HuH-7 (cell line): ENCODE measurements at places on chromosomes 1 and 21.
A peak's percentile ranks its signal among the peaks of the same experiment; 100 is the strongest.

GRCh38 chr1:17789926-17790325 is 34.8 kb downstream of the ACTL8 start:
- no peak for DNase-seq

DNA sequence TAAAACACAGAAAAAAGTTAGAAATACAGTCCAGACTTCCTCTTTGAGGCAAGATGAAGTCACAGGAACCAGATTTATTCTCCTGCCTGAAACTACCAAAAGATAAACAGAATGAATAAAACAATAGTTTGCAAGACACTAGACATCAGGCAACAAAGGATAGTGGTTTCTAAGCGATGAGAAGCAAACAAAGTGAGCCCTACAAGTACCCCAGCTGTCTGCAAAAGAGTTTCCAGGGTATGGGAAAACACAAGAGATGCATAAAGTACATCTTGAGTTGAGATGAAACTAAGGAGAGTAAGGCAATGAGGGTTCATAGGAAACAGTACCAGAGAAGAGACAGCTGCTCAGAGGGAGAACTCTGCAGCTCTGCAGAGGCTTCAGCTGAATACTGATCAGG is 83.3 kb upstream of the COL24A1 start:
- no peak for DNase-seq

DNA sequence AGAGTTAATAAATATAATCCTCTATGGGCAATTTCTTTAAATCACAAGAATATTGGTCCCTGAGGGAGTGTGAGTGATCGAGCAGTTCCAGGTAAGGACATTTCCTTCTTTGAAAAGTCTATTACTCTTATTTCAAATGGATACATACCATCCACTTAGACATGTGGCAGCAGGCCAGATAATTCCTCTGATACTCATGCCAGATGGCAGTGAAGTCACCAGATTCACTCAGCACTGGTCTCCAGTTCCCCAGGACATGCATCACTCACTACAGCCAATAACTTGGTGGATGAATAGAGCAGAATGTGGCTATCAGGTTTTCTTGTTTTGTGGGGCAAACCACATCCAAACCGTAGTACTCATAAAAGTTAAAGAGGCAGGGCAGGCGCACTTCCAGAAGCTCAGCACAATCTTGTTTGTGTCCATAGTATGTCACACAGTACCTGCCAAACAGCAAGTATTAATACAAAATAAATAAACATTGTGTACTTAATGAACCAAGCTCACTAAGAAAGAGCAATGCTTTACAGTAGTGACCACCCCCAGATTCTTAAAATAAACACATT is 74.2 kb upstream of the CD53 start:
- no peak for DNase-seq

DNA sequence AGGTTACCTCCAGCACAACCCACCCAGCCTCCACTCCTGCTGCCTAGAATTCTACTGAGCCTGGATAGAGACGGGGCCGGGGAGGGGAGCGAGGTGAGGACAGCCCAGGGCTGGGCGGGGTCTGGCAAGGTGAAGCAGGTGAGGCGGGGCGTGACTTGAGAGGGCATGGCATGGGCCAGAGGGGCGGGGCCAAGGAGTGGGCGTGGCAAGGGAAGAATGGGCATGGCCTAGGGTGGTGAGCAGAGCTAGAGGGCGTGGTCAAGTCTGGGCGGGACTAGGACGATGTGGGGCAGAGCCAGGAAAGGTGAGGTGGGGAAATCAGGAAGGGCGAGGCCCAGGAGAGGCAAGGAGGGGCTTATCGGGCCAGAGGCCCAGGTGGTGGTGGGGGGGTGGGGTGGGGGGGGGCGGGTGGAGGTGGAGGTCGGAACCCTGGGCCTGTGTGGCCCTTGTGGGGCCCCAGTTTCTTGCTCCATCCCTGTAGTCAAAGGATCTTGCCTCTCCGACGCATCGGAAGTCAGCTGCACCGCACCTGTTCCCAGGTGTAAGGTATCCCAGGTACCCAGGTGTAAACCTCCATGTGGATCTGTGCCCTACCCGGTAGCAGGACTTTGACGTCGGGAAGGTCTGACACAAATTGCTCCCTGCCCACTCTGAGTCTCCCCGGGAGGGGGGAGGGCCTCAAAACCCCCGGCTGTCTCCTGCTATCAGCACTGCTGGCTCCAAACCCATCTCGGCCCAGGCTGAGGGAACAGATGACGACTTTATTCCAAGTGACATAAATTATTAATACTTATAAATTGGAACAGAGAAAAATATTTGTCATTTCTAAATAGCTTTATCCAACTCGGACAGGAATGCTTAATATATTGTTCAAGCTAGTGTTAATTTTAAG is 32.9 kb upstream of the UTS2 start:
- no peak for DNase-seq

DNA sequence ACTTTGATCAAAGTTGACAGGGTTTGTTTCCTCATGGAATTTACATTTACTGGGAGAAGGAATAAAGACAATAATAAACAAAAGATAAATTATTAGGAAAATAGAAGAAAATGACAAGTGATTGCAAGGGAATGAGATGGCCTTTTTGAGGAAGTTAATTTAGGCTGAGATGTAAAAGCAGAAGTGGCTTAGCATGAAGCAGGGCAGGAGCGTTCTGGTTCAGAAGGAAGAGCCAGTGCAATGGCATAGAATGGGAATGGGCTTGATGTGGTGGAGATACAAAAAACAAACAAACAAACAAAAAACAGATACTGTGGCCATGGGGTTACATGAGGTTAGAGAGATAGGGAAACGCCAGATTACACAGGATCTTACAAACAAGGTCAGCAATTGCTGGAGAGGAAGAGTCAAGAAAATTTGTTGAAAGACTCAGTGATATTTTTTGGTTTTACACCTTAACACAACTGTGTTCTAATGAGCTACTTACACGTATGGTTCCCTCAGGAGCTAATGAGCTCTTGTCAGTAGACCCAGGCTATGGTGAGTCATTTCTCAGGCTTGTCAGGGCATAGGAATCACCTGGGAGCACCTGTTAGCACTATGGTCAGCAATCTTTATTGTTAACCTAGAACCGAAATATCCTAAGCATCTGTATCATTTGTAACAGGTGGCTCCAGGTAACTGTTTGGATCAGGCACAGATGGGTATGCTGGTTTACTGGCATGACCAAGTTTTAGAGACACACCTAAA is 8.7 kb upstream of the CADM3 start:
- no peak for DNase-seq

GRCh38 chr1:233695901-233696300 is 82.0 kb downstream of the KCNK1 start:
- no peak for DNase-seq

DNA sequence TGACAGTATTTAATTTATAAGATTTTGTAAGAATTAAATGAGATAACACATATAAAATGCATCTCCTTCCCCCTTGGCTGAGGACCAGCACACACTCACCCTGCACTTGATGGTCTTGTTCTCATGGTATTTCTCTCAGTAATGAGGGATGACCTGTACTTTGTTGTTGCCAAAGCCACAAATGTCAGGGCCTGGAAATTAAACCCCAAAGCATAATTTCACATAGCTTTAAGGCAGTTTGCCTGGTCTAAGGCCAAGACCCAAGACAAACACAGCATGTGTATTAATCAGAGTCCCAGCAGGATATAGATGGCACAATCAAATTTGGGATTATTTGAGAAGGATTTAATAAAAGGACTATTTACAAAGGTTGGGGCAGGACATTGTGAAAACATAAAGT is 48.6 kb upstream of the EPS15 start:
- DNase-seq = no peak

GRCh38 chr21:41761211-41761933 is 5.5 kb downstream of the RIPK4 start:
- no peak for DNase-seq

DNA sequence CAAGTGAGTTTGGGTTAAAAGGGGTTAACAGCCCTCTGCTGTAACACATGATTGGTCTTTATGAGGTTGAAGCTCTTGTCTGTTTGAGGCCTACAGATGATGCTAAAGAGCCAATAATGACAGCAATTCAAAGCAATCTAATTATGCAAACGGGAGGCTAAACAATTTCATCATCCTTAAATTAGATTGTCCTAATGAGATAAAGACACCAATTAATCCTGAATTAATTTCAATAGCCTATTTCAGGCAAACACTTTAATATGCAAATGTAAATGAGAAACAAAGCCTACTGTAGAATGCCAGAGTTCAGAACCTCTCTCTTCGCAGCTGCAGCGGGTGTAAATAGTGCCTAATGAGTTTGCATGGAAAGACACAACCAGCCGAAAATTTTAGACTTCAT is 504.7 kb upstream of the PBX1 start:
- DNase-seq = no peak

- DNase-seq = no peak
These were observed 1290.7 kb upstream of the ADGRL2 start for GRCh38 chr1:80509965-80510522.

GRCh38 chr1:151594143-151594625 is 17.7 kb upstream of the SNX27 start:
- DNase-seq = peak; percentile 79

GRCh38 chr1:106780806-106781569 is 275.5 kb upstream of the PRMT6 start:
- DNase-seq = no peak

GRCh38 chr1:85654066-85654782 is 54.0 kb downstream of the ZNHIT6 start:
- no peak for DNase-seq

DNA sequence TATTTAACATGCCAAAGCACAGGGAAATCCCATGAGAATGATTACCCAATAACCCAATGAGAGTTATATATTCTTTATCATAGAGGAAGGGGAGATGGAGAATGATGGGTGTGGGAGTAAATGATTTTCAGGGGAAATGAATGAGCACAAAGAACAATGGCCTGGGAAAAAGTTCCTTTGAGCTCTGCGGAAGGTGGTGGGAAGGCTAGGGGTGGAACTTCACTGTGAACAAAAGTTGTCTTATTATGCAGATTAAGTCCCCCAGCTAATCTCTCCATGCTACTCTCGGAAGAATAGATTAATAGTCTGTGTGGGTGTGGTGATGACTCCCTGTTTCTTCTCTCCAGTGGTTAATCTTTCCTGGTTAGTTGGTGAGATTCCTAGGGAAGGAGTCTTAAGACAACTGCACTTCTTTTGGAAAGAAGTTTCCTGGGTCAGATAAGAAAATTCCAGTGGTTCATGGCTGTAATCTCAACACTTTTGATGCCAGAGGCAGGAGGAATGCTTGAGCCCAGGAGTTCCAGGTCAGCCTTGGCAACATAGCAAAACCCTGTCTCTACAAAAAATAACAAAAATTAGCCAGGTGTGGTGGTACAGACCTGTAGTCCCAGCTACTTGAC is 71.6 kb downstream of the DNTTIP2 start:
- no peak for DNase-seq

DNA sequence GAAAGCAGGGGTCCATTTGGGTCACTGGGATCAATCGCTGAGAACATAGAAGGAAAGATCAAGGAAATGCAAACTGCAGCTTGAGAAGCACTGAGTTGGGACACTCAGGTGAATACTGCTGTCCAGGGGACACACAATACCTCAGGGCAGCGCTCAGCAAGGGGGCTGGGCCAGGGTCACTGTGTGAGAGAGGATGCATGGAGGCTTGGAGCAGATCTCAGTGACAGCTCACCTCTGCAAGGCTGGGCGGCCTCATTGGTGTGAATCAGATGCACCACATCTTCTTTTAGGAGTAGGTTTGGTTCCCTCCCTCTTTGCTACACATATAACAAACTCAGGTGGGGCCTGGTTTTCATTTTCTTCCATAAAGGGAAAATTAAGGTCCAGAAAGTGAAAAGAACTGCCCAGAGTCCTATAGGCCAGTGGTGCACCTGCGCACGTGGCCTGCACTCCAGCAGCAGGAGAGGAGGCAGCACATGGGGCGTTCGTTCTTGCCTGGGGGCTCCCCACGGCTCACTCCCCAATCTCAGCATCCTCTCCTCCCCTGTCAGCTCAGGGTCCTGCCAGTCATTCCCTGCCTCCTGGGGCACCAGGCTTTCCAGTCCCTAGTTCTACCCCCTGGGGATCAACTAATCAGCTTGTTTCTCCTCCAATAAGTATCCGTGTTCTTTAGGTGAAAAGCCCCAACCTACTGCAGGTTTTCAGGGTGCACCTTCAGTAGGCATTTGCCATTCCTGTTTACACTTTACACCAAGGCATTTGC is 1.5 kb downstream of the A3GALT2 start:
- DNase-seq = no peak

DNA sequence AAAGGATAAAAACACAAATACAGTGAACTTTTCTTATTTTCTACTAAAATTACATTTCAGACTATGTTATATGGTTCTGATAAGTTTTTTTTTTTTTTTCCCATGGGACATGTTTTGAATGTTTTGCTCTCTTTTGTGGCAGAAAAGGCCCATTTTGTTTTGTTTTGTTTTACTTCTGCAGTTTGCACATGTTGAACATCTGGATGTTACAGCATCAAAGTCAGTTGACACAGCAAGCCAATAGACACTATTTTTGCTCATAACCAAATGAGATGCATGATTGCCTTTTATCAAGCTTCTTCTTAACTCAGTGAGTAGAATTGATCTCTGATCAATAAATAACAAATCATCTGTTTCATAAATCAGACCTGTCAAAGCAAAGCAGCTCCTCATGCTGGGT is 904.2 kb downstream of the ADGRL2 start:
- no peak for DNase-seq

DNA sequence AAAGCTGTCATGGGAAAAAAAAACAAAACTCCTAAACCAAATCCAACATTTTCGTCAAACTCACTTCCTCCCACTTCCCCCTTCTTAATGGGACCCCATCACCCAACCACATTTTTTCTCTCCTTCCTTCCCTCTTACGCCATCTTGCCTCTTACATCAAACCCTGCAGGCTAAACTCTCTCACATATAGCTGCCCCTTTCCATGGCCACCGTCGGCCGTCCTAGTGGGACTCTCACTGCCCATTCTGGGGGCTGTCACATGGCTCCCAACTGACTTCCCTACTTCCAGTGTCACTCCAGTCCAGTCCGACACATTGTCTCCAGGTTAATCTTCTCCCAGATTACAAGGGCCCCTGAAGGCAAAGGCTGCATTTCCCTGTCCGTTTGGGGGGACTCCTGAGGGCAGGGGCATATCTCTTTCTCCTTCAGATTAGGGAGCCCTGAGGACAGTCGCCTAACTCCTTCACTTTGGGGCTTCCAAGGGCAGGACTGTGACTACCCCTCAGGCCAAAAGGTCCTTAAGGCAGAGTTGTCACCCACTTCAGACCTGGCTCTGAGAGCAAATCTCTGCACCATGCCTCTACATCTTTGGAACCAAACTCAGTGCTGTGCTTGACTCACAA is 658 bp downstream of the UBXN11 start:
- DNase-seq = no peak

- no peak for DNase-seq
These were observed 3.0 kb downstream of the APP start for GRCh38 chr21:26167593-26167992.

- DNase-seq = no peak
These were observed 9.4 kb downstream of the MINDY1 start for GRCh38 chr1:150997126-150997872.

DNA sequence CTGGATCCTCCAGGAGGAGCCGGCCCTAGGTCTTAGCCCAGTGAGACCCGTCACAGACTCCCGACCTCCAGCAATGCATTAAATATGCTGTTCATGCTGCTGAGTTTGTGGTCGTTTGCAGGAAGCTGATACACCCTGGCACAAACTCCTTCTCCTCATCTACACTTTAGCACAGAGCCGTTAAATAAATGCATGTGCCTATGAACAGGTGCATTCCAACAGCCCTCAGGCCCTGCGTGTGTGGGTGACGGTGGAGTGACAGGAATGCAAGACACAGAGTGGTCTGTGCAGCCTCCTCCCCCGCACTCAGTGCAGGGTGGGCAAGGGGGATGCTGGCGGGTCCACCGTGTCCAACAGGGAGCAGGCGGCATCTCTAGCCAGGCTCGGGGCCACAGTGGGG is 106.6 kb upstream of the TMPRSS2 start:
- no peak for DNase-seq
